ENCODE measurements at places on chromosomes 4 and X.

DNA sequence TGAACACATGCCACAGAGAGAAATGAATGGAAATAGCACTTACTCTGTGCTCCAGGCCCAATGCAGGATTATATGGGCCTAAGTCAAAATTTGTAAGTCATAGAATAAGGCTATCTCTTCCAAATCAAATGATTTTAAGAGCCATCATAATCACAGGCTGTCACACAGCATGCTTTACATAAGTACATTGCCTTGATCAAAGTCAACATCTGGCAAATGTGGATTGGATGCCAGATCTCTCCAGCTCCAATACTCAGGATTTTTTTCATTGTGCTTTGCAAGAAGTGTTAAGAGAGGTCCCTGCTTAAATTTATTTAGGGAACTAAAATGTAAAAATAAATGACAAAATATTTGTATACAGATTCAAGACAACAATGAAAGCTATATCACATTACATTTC, 299.9 kb downstream of the PRDM5 start:
- DNase-seq = no peak

DNA sequence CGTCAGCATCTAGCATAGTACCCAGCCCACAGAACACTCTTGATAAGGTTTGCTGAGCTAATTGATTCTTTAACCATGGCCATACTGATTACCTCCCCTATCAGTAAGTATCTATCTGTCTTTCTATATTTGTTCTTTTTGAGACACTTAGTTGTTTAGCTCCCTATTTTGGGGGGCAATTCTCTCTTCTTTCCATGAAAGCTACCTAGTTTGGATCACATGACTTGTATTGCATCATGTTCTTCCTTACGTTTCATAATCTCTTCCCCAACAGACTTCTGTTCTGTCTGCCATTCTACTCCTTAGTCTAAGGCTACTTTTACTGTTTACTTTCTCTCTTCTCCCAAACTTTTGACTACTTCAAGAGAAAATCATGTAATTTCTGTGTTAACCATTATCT, 39.0 kb downstream of the TBC1D19 start:
- no peak for DNase-seq

DNA sequence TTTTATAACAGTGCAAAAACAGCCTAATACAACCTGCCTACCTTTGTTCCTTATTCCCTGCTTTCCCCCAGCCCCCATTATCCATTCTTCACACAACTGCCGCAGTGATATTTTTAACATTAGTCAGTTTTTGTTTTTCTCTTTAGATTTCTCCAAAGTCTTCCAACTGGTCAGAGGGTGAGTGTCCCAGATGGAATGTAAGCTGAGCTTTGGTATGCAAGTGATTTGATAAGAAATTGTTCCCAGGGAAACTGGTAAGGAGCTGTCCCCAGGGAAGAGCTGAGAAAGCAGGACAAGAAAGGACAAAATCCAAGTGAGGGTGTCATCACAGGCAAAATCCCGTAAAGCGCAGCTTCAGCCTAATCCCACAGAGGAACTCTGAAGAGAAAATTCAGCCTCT, 475.5 kb upstream of the ADGRL3 start:
- no peak for DNase-seq

GRCh38 chr4:118973295-118973694, 84.6 kb downstream of the SYNPO2 start:
- no peak for DNase-seq

DNA sequence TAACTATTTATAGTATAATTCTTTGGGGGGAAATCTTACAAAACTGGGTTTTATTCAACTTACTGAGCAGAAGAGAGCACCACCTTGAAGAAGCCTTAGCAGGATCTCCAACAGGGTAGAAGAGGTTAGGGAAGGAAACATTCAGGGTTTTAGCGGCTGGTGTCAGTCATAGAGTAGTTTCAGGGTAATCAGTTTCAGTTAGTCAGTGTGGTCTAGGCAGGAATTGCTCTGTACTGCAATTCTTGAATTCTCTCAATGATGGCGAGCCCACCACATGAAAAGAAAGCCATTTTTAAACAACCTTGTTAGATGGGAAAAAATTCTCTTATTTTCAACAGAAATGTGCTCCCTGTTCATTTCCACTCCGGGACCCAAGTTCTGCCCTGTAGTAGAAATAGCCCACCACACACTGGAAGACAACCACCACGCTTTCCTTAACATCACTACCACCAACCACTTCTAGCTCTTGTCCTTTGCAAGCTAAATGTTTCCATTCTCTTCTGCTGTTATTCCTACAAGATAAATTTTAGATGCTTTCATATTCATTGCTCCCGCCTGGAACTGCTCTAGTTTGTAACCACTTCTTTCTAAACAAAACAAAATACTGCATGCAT, 25.9 kb downstream of the COL25A1 start:
- DNase-seq = no peak

- no peak for DNase-seq
Observed at GRCh38 chrX:29555465-29556091, 659.8 kb upstream of the MAGEB2 start.

DNA sequence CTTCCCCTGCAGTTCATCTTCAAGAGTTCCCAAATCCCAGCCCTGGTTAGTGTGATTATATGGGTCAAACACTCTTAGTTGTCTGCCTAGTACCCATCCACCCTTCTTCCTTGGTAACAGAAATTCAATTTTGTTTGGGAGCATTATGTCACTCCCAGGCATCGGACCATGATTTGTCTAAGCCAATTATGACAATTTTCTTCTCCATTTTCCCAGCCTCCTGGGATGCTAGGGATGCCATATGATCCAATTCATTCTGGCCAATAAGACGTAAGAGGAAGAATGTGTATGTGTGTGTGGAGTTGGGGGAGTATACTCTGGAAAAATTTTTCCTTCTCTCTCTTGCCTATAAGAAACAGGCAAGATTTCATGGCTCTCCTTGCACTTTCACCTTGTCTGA, 465.9 kb downstream of the MID1IP1 start:
- no peak for DNase-seq

GRCh38 chr4:150080337-150080736, 2.1 kb downstream of the DCLK2 start:
- DNase-seq = no peak

GRCh38 chr4:2579910-2580309, 43.5 kb downstream of the FAM193A start:
- DNase-seq = no peak

DNA sequence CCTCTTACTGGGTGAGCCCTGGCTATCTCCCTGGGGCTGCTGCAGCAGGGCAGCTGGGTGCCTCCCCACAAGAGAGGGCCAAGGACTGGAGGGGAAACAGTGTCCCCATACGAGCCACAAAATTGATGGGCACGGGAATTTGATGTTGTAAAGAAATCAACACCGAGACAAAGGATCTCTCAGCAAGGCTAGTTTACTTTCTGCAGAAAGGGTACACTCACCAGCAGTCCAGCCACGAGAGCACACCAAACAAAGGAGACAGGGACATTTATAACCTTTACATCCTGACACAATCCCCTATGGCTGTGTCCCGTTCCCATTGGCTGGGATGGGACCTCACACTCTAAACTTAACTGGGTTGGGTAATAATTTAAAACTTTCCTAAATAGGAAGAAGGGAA, 25.9 kb downstream of the METAP1 start:
- DNase-seq = no peak

- DNase-seq = no peak
Observed at GRCh38 chr4:147839663-147840062, 107.8 kb downstream of the ARHGAP10 start.

GRCh38 chr4:16199093-16199492, 27.2 kb downstream of the TAPT1 start:
- no peak for DNase-seq

DNA sequence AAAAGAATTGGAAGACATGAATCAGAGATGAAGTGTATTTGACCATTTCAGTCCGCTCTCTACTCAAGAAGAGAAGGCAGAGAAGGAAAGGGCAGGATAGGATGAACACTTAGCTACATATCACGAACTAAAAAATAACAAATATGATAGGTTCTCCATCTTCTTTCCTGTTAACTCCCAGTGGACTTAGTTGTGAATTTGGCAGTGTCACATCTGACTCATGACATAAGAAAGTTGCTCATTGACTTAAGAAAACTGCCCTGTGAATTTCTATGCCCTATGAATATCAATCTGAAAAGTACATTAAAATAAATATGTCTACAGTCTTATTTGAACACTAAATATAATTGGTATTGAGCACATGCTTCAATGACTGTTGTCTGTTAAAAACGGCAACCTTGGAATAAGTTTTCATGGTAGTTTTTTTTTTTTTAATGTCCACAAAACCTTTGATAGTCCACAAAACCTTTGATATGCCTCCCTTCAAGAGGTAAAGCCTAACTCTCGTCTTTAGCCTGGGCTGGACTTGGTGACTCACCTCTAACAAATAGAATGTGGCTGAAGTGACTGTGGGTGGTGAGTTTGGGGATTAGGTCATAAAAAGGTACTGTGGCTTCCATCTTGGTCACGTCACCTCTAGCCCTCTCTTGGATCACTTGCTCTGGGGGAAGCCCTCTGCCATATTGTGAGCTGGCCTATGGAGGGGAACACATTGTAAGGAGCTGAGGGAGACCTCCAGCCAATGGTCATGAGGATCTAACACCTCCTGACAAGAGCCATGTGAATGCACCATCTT, 184.7 kb upstream of the S100G start:
- no peak for DNase-seq

- no peak for DNase-seq
Observed at GRCh38 chr4:20317424-20317985, 65.8 kb downstream of the SLIT2 start.

DNA sequence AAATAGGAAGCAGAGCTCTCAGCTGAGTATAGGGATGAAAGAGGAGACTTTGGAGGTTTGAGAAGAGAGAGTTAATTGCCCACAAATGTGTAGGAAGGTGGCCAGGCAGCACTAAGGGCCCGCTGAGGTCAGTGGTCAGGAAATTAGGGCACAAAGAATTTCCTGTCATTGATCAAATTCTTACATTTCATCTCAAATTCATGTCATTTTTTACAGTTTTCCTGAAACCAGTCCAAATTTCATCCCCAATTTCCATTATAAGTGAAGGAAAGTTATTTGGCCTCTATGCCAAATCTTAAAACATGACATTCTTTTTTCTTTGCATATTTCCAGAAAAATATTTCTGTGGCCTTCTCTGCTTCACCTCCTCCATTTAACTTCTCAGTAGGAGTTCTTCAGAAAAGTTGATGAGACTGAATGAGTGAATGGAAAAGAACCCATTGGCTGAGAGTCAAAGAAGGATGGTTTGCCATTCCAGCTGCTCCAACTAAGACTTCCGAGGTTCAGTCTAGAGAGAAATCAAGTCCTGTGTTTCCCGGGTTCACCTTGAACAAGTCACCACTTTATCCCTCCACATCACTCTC, 68.7 kb upstream of the SPRY1 start:
- DNase-seq = no peak

GRCh38 chrX:40097504-40098263, at the start of gene BCOR:
Gene BCOR, minus strand, starts transcription at chrX:40097958. Its CDS starts 20,029 bp downstream, at chrX:40077929.
- DNase-seq = peak; percentile 73

- DNase-seq = no peak
Observed at GRCh38 chr4:36255577-36255976, 11.3 kb upstream of the ARAP2 start.

- no peak for DNase-seq
Observed at GRCh38 chrX:45743081-45743533, 542.4 kb upstream of the DIPK2B start.

- no peak for DNase-seq
Observed at GRCh38 chr4:140112576-140112975, 41.4 kb downstream of the MAML3 start.

GRCh38 chr4:110702326-110702725, 79.4 kb upstream of the PITX2 start:
- DNase-seq = no peak

- DNase-seq = no peak
Observed at GRCh38 chr4:147012059-147012707, 66.5 kb upstream of the TTC29 start.

- DNase-seq = no peak
Observed at GRCh38 chr4:33850371-33850902, 2393.9 kb downstream of the ARAP2 start.

GRCh38 chr4:79225360-79225759, 100.5 kb downstream of the NAA11 start:
- no peak for DNase-seq

DNA sequence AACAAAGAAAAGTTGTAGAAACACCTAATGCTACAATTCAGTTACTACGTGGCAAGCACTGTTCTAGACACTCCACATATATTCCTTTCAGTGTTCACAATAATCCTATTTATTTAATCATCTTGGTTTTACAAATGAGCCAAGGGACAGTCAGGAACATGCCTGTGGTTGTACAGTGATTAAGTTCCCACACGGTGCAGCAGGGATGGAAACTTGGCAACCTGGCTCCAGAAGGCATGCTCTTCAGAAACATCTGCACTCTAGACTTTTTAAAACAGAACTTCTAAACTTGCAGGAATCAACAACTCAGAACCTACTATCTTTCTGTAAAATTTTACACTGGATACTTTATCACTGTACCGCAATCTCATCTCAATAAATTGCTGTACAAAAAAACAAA, 32.1 kb downstream of the TAPT1 start:
- DNase-seq = no peak

GRCh38 chr4:112284166-112284565, 1.5 kb downstream of the TIFA start:
- DNase-seq = no peak

GRCh38 chr4:43716721-43717395, 731.8 kb downstream of the KCTD8 start:
- DNase-seq = no peak

DNA sequence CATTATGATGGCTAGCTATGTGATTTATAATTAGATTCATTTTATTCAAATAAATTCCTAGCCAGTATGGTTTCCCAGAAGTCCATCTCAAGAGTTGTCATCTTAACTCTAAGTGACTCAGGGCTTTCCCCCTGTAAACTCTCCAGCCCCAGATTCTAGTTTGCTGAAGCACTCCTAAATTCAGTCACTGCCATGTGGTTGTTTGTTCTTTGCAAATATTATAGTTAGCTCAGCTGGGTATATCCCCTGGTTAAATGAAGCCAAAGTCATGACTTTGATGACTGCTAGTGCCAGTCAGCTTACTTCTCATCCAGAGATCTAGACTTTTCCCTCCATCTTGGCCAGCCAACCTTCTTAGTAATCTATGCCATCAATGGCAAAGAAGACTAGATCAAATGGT, 126.0 kb downstream of the GRIA3 start:
- no peak for DNase-seq

DNA sequence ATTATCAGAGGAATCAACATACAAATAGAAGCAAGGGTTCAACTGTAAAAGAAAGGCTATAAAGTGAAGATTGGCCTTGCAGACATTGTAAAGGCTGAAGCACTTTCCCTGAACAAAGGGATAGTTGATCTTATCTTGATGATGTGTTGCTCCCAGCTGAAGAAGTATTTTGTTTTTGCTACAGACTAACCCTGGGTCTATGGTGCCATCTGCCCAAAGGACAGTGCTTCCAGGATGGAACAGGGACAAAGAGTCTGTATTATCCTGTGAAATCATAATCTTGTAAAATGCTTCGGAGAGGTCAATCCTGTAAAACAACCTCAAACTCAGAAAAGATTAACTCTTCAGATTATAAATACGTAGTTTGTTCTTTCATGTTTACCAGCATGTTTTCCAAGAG, 251.7 kb upstream of the ANKRD50 start:
- DNase-seq = no peak

Data from amygdala (tissue), 56 donors.